ENCODE measurements at places on chromosomes 5 and 9. TPM values are rescaled to one million over a fixed set of nuclear protein-coding genes. Genes with fewer than 3 reads are reported as not detected.

DNA sequence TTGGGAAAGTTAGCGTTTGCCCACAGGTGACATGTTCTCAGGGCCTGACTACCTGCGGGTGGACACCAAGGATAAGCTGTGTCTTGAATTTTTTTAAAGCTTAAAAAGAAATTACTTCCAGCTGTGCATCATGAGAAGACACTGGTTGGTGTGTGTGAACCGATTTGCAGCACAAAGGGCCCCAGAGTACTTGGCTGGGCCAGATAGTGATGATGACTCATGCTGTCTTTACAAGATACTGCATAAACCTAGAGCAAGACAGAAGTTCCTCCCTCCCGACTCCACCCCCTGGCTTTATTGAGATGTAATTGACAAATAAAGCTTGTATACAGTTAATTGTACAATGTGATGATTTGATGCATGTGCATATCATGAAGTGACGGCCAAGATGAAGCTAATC lies 212.8 kb downstream of the NXNL2 start:
- no peak for DNase-seq

- no peak for DNase-seq
These were observed 32.8 kb downstream of the PLAC8L1 start for GRCh38 chr5:146072595-146072994.

DNA sequence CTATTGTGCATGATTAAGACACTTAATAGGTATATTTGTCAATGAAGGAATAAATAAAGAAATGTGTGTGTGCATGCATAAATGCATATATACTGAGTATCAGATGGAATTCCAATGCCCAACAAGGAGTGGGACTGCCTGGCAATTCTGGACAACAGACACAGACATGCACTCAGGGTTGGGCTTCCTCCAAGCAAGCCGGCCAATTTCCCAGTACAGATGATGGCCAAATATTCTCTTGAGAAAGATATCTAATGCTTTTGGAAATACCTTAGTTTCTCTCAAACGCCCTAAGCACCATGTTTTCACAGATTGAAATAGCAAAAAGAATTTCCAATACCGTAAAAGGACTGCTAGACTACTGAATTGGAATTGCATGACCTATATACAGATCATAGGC lies 11.1 kb downstream of the FTMT start:
- DNase-seq = no peak

The CRHBP gene
- 0.10 TPM for total RNA-seq

- no peak for DNase-seq
These were observed 76.9 kb upstream of the ADAMTSL1 start for GRCh38 chr9:18397076-18397475.

- no peak for DNase-seq
These were observed 54.4 kb upstream of the AFAP1L1 start for GRCh38 chr5:149217096-149217802.

- DNase-seq = no peak
These were observed 25.0 kb downstream of the ANKRD33B start for GRCh38 chr5:10588779-10589447.

DNA sequence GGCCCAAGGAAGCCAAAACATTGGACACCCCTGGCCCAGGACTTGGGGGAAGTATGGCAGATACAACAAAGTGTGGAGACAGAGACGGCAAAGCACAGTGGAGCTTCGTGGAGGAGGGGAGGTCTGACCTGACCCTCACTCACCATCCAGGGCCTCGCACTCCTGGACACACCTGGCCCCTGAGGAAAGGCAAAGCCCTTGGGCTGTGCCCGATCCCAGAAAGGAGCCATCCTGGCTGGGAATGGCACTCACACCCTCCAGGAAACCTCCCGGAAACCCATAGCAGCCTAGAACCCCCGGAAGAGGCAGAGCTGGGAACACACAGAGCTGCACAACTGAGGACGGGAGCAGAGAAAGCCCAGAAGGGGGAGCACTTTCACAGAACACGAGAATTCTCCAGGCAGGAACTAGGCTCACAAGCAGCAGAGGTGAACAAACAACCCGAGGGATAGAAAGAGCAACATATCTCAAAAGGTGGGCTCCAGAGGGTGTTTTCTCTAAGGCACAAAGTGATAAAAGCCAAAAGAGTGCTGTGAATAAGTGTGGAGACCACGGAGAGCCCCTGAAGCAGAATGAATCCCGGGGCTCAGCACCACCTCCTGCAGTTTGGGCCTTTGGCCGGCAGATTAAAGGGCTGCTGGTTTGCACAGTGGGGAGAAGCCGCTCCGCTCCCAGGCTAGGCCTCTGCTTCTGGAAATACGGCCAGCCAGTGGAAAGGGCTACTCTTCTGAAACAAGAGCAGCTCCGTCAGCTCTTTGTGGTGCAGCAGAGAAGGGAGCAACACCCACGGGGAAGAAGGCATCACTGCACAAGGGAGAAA lies 108.2 kb downstream of the UBE2R2 start:
- no peak for DNase-seq

The CTXN3 gene
- not detected for total RNA-seq

- DNase-seq = no peak
These were observed 563.2 kb upstream of the ADAMTS16 start for GRCh38 chr5:4576908-4577307.

- no peak for DNase-seq
These were observed 500.7 kb downstream of the CETN3 start for GRCh38 chr5:89908876-89909275.

The CDC14B gene
- 11.8 TPM for total RNA-seq

DNA sequence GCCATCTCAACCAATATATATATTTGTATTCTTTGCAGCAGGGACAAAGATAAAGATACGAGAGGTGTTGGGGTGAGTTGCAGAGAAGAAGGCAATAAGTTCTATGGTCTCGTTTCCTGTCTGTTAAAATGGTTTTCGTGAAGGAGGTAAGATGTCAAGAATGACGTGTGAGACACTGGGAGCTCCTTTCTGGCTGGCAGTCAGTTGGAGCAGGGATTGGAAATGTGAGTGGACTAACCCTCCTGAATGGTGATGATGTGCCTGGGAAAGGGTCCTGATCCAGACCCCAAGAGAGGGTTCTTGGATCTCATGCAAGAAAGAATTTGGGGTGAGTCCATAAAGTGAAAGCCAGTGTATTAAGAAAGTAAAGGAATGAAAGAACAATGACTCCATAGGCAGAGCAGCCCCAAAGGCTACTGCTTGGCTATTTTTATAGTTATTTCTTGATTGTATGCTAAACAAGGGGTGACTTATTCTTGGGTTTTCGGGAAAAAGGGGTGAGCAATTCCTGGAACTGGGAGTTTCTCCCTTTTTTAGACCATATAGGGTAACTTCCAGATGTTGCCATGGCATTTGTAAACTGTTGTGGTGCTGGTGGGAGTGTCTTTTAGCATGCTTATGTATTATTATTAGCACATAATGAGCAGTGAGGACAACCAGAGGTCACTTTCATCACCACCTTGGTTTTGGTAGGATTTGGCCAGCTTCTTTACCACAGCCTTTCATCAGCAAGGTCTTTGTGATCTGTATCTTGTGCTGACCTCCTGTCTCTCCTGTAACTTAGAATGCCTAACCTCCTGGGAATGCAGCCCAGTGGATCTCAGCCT lies 53.7 kb downstream of the SPATA31C2 start:
- DNase-seq = no peak

DNA sequence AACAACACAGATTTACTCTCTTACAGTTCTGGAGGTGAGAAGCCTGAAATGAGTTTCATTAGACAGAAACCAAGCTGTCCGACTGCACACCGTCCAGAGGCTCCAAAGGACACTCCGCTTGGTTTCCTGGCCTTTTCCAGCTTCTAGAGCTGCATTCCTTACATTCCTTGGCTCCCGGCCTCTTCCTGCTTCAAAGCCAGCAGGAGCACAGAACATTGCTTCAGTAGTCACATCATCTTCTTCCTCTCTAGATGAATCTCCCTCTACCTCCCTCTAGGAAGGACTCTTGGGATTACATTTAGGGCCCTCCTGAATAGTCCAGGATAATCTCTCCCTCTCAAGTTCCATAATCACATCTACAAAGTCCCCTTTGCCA lies 213.3 kb downstream of the CDK5RAP2 start:
- no peak for DNase-seq

The CKMT2 gene
- not detected for total RNA-seq

The GDF9 gene
- 0.54 TPM for total RNA-seq

The ITGA1 gene
- 1.6 TPM for total RNA-seq

- no peak for DNase-seq
These were observed 200.1 kb downstream of the GAPVD1 start for GRCh38 chr9:125461636-125462190.

- DNase-seq = no peak
These were observed 480.7 kb downstream of the CSNK1G3 start for GRCh38 chr5:123992641-123993040.

DNA sequence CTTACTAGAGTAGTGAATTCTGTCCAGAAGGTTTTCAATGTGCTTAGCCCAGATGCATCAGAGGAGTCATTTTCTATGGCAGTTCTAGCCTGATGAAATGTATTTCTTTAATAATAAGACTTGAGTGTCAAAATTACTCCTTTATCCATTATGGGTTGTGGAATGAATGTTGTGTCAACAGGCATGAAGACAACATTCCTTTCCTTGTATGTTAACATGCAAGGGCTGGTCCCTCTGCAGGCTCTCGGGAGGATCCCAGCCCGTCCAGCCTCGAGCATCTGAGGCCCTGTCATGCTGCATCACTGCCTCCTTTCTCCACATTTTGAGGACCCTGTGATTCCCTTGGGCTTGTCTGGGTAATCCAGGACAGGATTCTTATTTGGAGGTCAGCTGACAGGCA lies 42.9 kb upstream of the FAM120AOS start:
- DNase-seq = no peak

DNA sequence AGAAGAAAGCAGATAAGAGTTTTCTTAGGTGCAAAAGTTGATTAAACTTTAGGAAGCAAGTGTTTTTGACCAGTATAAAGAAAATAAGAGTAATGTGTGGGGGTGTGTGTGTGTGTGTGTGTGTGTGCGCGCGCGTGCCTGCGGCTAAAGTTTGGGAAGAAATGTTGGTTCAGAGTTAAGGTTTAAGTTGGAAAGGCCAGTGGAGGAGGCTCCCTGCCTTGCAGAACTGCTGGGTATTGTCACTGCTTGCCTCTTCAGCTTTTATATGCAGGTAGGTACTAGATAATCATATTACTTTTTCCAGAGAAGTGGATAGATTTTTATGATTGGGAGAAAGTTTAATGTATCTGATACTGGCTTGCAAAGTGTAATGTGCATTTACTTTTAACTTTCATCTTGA lies 2.0 kb downstream of the PIK3R1 start:
- no peak for DNase-seq

DNA sequence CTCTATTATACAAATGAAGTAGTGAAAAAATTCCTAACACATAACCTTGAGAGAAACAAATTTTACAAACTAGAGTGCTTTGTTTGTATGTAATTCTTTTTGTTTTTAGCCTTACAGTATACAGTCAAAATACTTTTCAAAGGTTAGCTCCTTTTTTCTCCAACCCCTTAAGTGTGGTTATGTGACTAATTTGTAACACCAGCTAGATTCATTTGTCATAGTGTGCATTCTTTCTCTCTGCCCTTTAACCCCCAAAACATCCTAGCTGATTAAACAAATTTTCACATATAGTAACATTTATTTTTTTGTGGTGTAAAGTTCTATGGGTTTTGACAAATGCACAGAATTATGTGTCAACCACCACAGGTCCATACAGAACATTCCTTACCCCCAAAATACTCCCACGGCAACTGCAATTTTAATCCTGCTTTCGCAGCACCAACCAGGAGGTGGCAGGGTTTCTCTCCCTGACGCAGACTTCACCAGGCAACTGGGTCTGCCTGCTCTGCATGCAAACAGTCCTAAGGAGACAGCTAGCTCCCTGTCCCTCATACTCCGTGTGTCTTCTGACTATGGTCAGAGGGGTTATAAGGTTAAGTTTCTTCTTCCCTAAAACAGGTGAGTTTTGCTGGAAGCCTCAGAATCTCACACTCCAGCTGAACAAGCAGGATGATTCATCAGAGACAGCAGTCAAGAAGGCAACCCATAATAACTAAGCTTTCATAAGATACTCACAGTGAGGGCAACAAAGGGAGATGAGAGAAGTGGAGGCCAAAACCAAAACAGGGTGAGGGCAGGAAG lies 44.5 kb upstream of the NR5A1 start:
- peak; percentile 25 for DNase-seq

- DNase-seq = no peak
These were observed 6.7 kb upstream of the GCNT4 start for GRCh38 chr5:75058986-75059535.

DNA sequence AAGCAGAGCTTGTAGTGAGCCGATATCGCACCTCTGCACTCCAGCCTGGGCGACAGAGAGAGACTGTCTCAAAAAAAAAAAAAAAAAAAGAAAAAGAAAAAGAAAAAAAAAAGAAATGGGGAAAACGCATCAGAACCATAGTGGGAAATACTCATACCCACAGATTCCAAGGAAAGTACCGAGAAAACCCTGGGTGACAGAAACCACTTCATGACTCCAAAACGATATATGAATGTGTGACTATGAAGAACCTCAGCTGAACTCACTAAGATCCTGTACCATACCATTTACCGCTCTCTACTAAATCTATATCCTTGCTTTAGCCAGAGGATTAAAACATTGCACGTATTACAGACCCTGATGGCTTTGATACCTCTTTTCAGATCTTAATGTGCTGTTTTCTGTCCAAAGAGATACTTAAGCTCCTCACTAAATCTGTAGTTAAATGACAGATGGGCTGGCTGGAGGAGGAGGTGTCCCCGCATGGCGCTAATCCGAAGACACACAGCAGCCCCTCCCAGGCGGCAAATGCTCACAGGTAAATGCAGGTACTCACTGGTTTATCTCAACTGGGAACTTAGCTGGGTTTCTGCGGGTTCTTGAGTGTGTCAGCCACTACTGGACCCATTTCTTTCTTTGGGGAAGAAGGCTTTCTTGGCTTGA lies 2.8 kb downstream of the LPCAT1 start:
- DNase-seq = no peak

DNA sequence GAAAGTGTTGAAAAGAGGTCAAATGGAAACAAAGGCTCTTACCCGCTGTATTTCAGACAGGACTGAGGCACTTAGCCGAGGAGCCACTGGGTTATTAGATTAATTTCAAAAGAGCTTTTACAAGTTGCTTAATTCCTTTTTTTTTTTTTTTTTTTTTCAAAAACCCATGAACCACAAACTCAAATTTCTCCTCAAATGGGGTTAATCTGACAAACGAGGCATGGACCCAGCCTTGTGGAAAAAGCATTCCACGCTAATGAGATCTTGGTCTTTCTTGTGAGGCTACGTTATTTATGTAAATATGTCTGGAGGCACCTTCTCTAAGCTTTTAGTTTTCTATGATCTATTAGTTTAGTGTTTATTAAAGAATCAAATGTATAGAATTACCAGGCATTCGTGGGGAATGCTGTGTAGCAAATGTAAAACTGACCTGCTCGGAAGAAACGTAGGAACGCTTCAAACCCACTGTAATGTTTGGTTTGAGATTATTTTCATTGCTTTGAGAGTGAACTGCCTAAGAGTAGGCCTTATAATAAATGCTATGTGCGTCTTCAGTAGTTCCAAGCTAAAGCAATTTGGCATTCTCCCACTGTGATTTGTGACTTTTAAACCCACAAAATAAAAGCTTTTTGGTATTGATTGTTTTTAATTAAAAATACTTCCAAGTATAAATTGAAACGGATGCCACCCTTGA lies 134.7 kb downstream of the CDH6 start:
- DNase-seq = no peak

The THBS4 gene
- total RNA-seq = 0.31 TPM

All from Panc1 (cell line).